ENCODE measurements at places on chromosomes 13 and 19.

DNA sequence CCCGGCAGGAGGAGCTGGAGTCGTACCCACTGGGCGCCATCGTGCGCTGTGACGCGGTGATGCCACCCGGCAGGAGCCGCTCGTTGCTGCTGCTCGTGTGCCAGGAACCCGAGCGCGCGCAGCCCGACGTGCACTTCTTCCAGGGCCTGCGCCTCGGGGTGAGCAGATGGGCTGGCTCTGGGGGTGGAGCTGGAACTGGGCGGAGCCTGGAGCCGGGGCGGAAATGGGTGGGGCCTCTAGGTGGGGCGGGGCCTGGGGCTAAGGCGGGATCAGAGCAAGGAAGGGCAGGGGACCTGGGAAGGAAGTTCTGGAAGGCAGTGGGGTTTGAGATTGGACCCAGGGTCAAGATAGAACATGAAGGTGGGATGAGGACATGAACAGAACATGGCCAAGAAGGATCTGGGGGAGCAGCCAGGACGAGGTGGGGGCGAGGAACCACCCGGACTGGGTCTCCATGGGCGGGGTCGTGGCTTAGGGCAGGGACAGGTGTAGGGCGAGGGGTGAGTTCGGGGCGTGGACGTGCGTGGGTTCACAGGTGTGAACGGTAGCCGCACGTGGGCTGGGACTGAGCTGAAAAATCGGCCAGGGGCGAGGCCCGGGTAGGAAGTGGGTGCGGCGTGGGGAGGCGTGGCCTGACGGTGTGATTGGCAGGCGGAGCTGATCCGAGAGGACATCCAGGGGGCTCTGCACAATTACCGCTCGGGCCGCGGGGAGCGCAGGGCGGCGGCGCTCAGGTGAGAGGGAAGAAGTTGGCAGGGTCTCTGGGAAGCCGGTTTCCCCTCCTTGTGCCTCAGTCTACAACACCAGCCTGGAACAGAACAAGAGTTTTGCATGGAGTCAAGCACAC, 4.7 kb downstream of the EPS8L1 start:
- no peak for DNase-seq

GRCh38 chr19:1747285-1748114, 5.8 kb upstream of the ONECUT3 start:
- DNase-seq, result no peak

DNA sequence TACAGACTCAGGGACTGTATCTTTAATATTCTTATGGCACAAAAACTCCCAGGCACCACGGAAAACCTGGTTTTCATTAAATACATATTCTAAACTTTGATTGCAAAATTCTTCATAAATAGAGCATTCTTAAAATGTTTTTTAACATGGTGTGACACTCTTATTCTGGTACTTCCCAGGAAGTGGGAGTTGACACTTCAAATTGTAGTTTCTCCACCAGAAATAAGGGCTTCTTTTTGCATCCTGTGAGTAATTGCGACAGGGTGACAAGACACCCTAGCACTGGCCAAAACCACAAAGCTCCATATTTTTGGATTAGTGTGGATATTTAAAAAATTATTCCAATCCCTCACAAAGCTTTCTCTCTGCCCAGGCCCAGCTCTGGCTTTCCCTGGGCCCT, 43.6 kb upstream of the MTIF3 start:
- DNase-seq, result no peak

DNA sequence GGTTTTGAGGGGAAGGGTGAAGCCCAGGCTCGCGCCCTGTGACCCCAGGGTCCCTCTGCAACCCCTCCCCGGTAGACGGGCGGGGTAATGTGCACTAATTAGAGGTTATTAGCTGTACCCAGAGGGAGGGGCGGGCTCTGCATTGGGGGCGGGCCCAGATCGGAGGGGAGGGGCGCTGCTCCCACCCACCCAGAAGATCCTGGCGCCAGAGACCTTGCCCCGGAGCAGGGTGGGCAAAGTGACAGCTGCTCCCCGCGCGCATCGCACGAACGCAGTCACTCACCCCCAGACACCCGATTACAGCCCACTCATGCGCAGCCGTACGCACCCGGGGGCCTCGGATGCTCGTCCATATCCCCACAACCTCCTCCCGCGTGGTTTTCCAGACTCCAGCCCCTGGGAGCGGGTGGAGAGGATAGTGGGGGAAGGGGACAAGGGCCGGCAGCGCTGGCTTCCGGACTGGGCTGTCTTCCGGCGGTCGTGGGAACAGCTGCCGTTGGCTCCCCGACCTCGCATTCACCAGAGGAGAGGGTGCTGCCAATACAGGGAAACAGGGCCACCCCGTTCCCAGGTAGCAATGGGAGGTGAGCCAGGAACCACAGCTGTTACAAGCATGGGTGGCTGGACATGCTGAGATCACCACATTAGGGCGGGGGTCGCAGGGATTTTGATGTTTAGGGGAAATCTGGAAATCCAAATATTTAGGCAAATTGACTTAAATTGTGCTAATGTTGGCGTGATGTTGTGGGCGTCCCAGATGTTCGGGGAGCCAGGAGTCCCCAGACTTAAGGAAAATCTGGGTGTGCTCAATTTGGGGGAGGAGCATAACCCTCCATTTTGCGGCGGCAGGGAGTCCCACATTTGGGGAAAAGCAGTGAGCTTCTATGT, 2.9 kb upstream of the HOOK2 start:
- DNase-seq, result no peak

DNA sequence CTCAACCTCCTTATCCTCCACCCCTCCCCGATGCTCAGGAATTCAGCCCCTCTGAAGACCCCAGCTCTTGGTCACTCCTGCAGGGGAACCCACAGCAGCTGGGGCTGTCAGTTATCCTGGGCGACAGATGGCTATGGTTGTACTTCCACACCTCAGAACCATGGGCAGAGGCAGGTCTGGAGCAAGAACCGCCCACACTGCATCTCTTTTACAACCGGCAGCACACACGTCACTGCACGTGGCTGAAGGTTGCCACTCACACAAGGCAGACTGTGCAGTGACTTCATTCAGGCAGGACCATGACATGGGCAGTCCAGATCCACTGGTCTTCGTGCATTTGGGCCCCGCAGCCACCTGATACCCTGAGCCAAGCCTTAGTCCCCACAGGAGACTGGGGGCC, 21.5 kb upstream of the SDHAF1 start:
- no peak for DNase-seq

GRCh38 chr19:28710278-28710677, 502.7 kb downstream of the UQCRFS1 start:
- no peak for DNase-seq

GRCh38 chr19:16373989-16374388, 49.4 kb downstream of the KLF2 start:
- DNase-seq, result no peak

- no peak for DNase-seq
These were observed 34.3 kb downstream of the N4BP2L2 start for GRCh38 chr13:32504263-32504662.

- DNase-seq, result no peak
These were observed 89.8 kb downstream of the ZNF429 start for GRCh38 chr19:21595185-21595584.

GRCh38 chr13:30623392-30623791, 5.7 kb downstream of the USPL1 start:
- no peak for DNase-seq

DNA sequence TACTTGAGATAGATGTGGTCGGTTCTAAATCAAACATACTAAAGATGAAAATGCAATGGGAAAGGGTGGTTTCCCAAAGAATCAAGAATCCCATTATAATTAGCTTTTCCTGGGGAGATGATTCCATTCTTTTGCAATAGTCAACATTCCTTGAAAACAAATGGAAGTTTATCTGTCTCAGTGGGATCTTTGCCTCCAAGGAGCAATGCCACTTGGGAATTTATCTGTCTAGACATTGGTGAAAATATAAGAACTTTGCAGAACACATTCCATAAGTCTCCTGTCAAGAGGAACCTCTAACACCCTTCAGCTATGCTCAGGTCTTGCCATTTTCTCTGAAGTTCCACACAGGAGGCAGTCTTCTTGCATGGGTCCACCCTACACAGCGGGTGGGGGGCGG, 152.5 kb downstream of the KCTD12 start:
- no peak for DNase-seq

DNA sequence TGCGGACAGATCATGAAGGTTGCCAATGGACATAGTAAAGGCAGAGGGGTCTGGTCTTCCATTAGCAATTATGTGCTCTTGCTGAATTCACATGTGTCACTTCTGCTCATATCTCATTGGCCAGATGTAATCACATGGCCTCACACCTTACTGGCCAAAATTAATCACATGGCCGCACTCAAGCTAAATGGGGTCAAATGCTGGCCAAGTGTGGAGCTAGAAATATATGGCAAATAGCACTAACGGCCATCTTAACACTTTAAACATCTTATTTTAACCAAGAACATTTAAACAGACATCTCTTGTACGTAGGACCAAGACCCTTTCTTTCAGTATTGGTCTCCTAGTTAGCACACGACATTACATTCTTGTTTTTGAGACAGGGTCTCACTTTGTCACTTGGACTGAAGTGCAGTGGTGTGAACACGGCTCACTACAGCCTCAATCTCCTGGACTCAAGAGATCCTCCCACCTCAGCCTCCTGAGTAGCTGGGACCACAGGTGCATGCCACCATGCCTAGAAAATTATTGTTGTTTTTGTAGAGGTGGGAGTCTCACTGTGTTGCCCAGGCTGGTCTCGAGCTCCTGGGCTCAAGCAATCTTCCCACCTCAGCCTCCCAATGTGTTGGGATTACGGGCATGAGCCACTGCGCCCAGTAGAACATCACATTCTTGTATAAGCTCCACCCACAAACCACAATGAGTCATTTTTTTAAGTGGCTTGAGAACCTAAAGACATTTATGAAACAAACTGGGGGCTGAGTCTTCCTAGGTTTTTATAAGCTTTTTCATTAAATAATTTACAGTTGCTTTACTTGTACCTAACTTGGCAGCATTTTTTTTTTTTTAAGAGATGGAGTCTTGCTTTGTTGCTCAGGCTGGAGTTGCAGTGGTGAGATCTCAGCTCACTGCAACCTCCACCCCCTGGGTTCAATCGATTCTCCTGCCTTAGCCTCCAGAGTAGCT, 2.9 kb upstream of the PTOV1 start:
- DNase-seq, result no peak

Measured in stimulated activated CD4-positive, alpha-beta T cell treated with anti-CD3 and anti-CD28 coated beads, TNF-alpha, amount 100 ng/mL, for 4 hours (primary cell).